Tibial nerve (tissue), 4 donors: ENCODE measurements at places on chromosomes 1 and 21. TPM values are rescaled to one million over a fixed set of nuclear protein-coding genes. Genes with fewer than 3 reads are reported as not detected.

GRCh38 chr1:61388566-61388965, 306.2 kb downstream of the NFIA start:
- no peaks in the 10 kb centered on the region for H3K27me3 ChIP-seq
- H3K4me3 ChIP-seq = no peak overlapping the region
- no peaks in the 10 kb centered on the region for H3K36me3 ChIP-seq
- no peak overlapping the region for H3K27ac ChIP-seq
- H3K4me1 ChIP-seq = no peaks in the 10 kb centered on the region

GRCh38 chr1:88891951-88892340, 579 bp upstream of the GTF2B start:
- peak overlapping the region; percentile 97 for H3K27ac ChIP-seq
- peaks cover 2% of the 10 kb centered on the region for H3K36me3 ChIP-seq
- DNase-seq = no peak
- no peaks in the 10 kb centered on the region for H3K27me3 ChIP-seq
- H3K4me3 ChIP-seq = peak overlapping the region; percentile 99
- peaks cover 18% of the 10 kb centered on the region for H3K4me1 ChIP-seq

GRCh38 chr1:76824106-76824505, 43.2 kb upstream of the ST6GALNAC5 start:
- DNase-seq = no peak
- no peak overlapping the region for H3K4me3 ChIP-seq
- no peaks in the 10 kb centered on the region for H3K36me3 ChIP-seq
- no peaks in the 10 kb centered on the region for H3K4me1 ChIP-seq
- no peak overlapping the region for H3K27ac ChIP-seq
- H3K27me3 ChIP-seq = no peaks in the 10 kb centered on the region

DNA sequence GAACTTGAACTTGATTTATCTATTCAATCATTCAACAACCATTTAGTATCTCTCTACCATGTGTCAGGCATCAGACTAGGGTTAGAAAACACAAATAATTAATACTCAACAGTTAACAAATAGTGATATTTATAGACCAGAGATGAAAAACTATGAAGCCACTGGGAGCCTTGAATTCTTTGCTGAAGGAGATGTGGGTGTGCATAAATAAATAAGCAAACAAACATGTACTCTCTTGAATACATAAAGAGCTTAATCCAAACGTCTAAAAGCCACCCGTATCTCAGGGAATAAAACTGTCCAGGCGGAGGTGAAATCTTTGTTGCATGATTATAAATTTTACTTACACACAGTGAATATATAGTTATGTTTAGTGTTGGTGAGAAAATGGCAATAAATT, 165.7 kb downstream of the SLC45A1 start:
- H3K27me3 ChIP-seq = no peaks in the 10 kb centered on the region
- no peak overlapping the region for H3K27ac ChIP-seq
- DNase-seq = no peak
- no peak overlapping the region for H3K4me3 ChIP-seq

DNA sequence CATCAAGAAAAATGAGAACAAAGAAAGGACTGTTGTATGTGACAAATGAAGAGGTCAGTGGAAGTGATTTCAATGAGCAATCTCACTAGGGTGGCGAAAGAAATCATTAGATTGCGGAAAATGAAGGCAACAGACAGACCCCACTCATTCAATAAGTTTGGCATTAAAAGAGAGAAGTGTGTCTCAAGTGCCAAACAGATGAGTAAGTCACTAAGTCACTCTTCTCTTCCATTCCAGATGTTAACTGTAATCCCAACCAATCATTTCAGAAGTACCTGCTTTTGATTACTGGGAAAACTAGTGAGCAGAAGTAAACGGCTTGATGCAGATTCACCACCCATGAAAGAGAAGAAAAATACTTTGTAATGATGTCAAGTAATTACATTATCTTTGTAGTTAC, 144.3 kb upstream of the PRMT6 start:
- no peaks in the 10 kb centered on the region for H3K4me1 ChIP-seq
- no peak overlapping the region for H3K4me3 ChIP-seq
- DNase-seq = no peak
- H3K27me3 ChIP-seq = no peaks in the 10 kb centered on the region
- no peak overlapping the region for H3K27ac ChIP-seq

DNA sequence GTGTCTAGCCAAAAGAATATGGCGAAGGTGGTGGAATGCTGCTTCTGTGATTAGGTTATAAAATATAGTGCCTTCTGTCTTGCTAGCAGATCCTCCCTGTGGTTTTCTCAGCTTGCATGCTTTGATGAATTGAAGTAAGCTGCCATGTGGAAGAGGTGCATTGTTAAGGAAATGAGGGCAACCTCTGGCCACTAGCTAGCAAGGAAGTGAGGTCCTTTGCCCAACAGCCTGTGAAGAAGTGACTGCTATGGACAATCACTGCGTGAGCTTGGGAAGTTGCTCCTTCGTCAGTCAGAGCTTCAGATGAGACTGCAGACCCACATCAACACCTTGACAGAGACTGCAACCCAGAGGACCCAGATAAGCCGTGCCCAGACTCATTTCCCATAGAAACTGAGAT, 109.4 kb downstream of the GIPC2 start:
- no peak overlapping the region for H3K27ac ChIP-seq
- no peaks in the 10 kb centered on the region for H3K4me1 ChIP-seq
- no peaks in the 10 kb centered on the region for H3K27me3 ChIP-seq
- H3K4me3 ChIP-seq = no peak overlapping the region
- no peak for DNase-seq

- no peak for DNase-seq
- no peak overlapping the region for H3K27ac ChIP-seq
- no peak overlapping the region for H3K4me3 ChIP-seq
- no peaks in the 10 kb centered on the region for H3K36me3 ChIP-seq
- H3K27me3 ChIP-seq = no peaks in the 10 kb centered on the region
Measured at GRCh38 chr21:42596657-42597056, 56.8 kb upstream of the PDE9A start.

GRCh38 chr1:166322470-166322869, 155.7 kb upstream of the FAM78B start:
- H3K36me3 ChIP-seq = no peaks in the 10 kb centered on the region
- no peak overlapping the region for H3K27ac ChIP-seq
- H3K4me3 ChIP-seq = no peak overlapping the region
- H3K27me3 ChIP-seq = no peaks in the 10 kb centered on the region

- H3K4me3 ChIP-seq = no peak overlapping the region
- no peak overlapping the region for H3K27ac ChIP-seq
- no peaks in the 10 kb centered on the region for H3K27me3 ChIP-seq
- DNase-seq = no peak
Measured at GRCh38 chr1:229758101-229759036, 132.3 kb downstream of the URB2 start.

- no peaks in the 10 kb centered on the region for H3K27me3 ChIP-seq
- H3K27ac ChIP-seq = peak overlapping the region; percentile 97
Measured at GRCh38 chr1:110337704-110338308, 1.4 kb upstream of the RBM15 start.

DNA sequence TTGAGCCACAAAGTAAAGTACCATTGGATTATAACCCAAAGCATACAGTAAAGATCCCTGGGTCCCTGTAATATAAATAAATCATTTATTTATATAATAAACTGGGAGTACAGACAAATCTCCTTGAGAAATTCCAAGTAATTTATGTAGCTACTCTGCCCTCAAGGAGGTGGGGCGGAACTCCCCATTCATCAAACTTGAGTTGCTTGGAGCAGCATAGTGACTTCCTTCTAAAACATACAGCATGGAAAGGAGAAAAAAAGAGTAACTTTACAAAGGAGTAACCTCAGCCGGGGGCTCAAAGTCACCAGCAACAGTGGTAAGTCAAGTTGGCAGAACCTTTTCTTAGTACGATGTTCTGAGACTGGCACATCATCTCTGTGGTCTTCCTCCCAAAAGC, 4.5 kb downstream of the LAPTM5 start:
- no peak overlapping the region for H3K4me3 ChIP-seq
- H3K4me1 ChIP-seq = peaks cover 43% of the 10 kb centered on the region
- no peak for DNase-seq
- no peaks in the 10 kb centered on the region for H3K36me3 ChIP-seq
- H3K27ac ChIP-seq = no peak overlapping the region
- H3K27me3 ChIP-seq = peaks cover 6% of the 10 kb centered on the region

GRCh38 chr1:86938450-86938849, 24.0 kb downstream of the HS2ST1 start:
- H3K4me3 ChIP-seq = no peak overlapping the region
- H3K4me1 ChIP-seq = no peaks in the 10 kb centered on the region
- no peak for DNase-seq
- H3K36me3 ChIP-seq = no peaks in the 10 kb centered on the region
- H3K27ac ChIP-seq = no peak overlapping the region
- H3K27me3 ChIP-seq = no peaks in the 10 kb centered on the region

DNA sequence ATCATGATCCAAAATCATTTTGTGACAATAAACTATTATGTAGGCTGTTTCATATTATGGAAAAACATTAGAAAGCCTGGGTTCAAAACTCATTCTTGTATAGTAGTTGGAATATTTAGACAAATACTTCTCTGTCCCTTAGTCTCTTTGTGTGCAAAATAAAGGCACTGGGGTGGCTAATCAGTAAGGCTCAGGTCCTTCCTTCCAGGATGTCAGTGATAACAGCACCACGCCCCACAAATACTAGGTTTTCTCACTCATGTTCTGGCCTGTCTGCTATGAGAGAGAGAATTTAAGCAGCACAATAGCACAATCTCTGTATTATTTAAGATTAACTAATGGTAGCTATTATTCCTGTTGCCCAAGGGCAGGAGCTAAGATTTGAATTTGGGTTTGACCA, 458.3 kb upstream of the BEND5 start:
- no peaks in the 10 kb centered on the region for H3K36me3 ChIP-seq
- no peaks in the 10 kb centered on the region for H3K27me3 ChIP-seq
- H3K4me3 ChIP-seq = no peak overlapping the region
- H3K27ac ChIP-seq = no peak overlapping the region
- no peaks in the 10 kb centered on the region for H3K4me1 ChIP-seq

- H3K27me3 ChIP-seq = no peaks in the 10 kb centered on the region
- no peaks in the 10 kb centered on the region for H3K36me3 ChIP-seq
- no peak for DNase-seq
- peak overlapping the region; percentile 95 for H3K27ac ChIP-seq
Measured at GRCh38 chr1:95003433-95003738, 69.4 kb downstream of the ALG14 start.

GRCh38 chr1:206974140-206974539, 3.9 kb upstream of the FCAMR start:
- DNase-seq = no peak
- no peak overlapping the region for H3K4me3 ChIP-seq
- no peaks in the 10 kb centered on the region for H3K27me3 ChIP-seq
- H3K4me1 ChIP-seq = no peaks in the 10 kb centered on the region

DNA sequence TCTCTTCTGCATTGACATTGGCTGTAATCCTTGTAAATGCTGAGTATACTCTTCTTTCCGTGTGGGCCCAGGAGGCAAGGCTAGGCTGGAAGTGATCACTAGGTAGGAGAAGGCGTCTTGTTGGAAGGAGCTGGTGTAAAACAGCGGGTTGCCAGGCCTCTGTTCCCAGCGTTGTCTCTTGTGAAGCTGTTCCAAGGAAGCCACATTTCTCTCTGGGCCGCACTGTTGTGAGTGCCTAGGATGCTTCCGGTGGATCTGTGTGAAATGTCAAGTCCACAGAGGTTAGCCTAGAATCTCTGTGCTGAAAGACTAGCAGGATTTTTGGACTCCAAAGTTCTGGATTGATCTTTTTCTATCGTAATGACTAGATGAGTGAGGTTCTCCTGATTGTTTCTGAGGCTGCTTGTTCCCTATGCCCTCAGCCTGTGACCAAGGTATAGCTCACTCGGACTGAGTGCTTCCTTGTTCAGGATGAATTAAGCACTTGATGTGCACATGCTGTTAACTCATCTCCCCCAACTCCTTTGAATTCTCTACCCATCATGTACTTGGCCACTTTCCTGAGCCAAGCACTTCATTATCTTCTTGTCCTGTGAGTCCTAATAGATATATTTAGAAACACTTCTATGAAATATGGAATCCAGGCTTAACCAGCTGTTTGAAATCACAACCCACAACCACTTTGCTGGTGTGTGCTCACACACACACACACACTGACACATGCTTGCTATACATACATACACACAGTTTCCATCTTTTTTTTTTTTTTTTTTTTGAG, 63.3 kb downstream of the PBX1 start:
- no peak overlapping the region for H3K27ac ChIP-seq
- no peaks in the 10 kb centered on the region for H3K36me3 ChIP-seq
- no peak overlapping the region for H3K4me3 ChIP-seq
- H3K27me3 ChIP-seq = no peaks in the 10 kb centered on the region
- H3K4me1 ChIP-seq = peaks cover 4% of the 10 kb centered on the region
- DNase-seq = no peak

GRCh38 chr1:41313661-41314131, 47.5 kb upstream of the FOXO6 start:
- no peak overlapping the region for H3K27ac ChIP-seq
- no peaks in the 10 kb centered on the region for H3K27me3 ChIP-seq

DNA sequence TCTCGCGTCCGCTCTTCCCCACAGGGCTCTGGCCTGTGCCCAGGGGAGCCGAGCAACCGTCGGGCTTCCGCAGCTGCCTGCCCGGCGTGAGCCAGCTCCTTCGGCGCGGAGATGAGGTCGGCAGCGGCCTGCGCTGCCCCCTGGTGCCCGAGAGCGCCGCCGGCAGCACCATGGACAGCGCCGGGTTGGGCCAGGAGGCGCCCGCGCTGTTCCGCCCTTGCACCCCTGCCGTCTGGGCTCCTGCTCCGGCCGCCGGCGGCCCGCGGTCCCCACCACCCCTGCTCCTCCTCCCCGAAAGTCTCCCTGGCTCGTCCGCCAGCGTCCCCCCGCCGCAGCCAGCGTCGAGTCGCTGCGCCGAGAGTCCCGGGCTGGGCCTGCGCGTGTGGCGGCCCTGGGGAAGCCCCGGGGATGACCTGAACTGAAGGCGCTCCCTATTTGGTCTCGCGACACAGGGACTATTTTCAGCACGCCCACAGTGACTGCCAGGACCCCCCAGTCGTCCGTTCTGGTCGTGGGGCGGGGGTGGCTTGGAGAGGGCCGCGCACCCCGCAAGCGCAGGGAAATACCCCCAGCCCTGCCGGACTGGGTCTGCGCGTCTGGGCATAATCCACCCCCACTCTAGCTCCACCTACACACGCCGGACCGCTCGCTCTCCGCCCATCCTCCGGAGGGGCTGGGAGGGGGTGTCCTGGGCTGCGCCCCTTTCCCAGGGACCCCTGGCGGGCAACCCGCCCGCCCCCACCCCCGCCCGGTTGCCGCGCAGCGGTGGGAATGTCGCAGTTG, 1.3 kb downstream of the HES3 start:
- peaks cover 23% of the 10 kb centered on the region for H3K4me1 ChIP-seq
- no peak overlapping the region for H3K4me3 ChIP-seq
- peak; percentile 57 for DNase-seq
- H3K27me3 ChIP-seq = peaks cover 3% of the 10 kb centered on the region
- no peak overlapping the region for H3K27ac ChIP-seq

- H3K36me3 ChIP-seq = no peaks in the 10 kb centered on the region
- no peak for DNase-seq
- H3K27ac ChIP-seq = no peak overlapping the region
- H3K4me1 ChIP-seq = no peaks in the 10 kb centered on the region
- H3K4me3 ChIP-seq = no peak overlapping the region
- no peaks in the 10 kb centered on the region for H3K27me3 ChIP-seq
Measured at GRCh38 chr1:85952460-85952859, 204.1 kb downstream of the COL24A1 start.

- no peak for DNase-seq
- H3K27ac ChIP-seq = no peak overlapping the region
- H3K4me3 ChIP-seq = no peak overlapping the region
- no peaks in the 10 kb centered on the region for H3K36me3 ChIP-seq
Measured at GRCh38 chr21:40566486-40566885, 280.5 kb downstream of the DSCAM start.

The TRIM63 gene
- total RNA-seq = 0.98 TPM

The PRELP gene
- total RNA-seq = 180 TPM

The LRRC8C gene
- 23.8 TPM for total RNA-seq
